ENCODE measurements at places on chromosomes 2 and 18. TPM values are rescaled to one million over a fixed set of nuclear protein-coding genes. Genes with fewer than 3 reads are reported as not detected.

DNA sequence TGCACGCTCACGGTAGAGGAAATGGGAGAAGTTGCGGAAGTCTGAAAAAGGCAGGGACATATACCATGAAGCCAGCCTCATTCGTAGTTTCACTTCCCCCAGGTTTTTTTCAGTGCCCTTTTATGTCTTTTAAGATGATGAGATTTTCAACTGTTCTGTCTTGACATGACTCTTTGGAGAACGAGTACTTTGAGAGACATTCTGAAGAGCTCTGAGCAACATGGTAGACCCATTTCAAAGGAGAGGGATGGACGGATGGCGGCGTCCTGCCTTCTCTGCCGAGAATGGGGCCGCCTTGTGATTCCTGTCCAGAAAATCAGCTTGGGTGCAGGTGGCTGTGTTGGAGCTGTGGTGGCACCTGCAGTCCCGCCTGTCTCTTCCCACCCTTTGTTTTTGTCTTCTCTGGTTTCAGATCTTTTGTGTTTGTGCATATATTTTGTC, 41.7 kb downstream of the SH3BP4 start:
- no peak for DNase-seq

NDC80 gene
- 1.4 TPM for total RNA-seq

MARCO gene
- total RNA-seq = 78.2 TPM

DNA sequence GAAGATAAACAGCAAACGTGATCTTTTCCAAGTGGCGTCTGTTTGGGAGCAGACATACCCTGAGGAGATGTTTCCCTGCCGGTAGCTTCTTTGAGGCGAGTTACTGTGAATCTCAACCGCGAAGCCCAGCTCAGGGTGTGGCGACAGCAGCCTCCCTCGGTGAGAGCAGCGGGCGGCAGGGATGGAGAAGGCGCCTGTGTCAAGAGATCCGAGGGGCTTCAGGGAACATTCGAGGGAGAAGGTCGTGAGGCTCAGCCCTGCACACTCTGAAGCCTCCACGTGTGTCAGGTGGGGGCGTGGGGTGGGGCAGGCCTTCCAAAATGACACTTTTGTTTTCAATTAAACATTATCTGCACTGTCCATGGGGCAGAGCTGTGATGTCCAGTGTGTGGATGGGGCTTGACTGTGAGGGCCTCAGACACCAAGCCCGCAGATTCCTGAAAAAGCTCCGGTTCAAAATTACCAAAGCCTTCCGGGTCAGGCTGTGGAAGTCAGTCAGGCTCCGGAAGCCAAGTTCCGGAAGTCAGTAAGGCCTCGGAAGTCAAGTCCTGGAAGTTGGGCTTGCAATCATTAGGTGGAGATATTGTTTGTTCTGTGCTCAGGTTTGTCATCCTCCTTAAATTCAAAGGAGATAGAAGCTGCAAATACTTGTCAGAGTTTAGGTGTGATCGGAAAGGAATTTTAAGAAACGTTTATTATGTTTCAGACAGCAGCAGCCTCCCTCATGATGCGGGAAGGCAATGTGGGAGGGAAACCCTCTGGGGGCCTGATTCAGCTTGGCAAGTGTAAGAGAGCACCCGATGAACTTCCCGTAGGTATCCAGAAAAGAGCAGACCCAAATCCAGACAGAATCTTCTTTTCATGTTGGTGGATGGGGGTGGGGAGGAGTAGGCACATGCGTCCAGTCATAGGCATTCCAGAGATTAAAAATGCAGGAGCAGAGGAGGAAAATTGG, 20.7 kb downstream of the SMIM21 start:
- no peak for DNase-seq

- DNase-seq = peak; percentile 2
These were observed 19.3 kb downstream of the IGFBP2 start for GRCh38 chr2:216652566-216652965.

TFCP2L1 gene
- 2.3 TPM for total RNA-seq

GRCh38 chr2:72124376-72124775, 23.3 kb downstream of the CYP26B1 start:
- DNase-seq = no peak

- DNase-seq = no peak
These were observed 34.0 kb downstream of the QPCT start for GRCh38 chr2:37378411-37378810.
